ENCODE measurements at places on chromosomes 1 and 21.

DNA sequence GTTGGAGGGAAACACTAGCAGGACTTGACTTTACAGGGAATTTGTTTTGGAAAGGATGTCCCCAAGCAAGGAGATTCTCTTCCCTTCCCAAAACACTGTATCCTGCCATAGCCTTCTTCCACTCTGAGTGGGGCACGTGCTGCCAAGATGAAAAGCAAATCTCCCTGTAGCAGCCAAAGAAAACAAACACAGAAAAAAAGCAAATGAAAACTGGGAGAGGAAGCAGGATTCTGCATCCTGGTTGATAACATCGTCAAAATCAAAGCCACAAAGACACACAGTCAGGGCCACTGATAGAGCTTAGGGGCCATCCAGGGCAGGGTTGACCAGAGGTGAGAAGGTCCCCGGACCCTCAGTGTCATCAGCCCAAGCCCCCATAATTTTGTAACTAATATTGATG, 16.0 kb upstream of the MTARC2 start:
- no peak for DNase-seq

GRCh38 chr21:45715441-45715840, 71.9 kb downstream of the PCBP3 start:
- DNase-seq = no peak

DNA sequence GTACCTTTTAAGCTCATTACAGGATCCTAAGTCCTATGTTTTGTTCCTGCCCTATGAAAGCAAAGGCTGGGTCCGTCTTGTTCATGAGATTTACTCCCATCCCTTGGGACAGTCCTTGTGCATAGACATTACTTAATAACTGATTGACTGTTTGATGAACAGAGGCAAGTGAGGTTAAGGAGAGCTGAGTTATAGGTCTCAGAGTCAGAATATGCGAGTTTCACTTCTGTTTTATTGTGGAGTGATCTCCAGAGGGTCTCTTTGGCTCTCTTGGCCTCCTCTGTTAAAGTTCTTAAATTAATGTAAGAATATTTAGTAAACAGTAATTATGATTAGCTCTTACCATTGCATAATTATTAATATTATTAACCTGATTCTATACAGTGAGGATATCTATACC, 52.6 kb downstream of the BRINP2 start:
- no peak for DNase-seq

- no peak for DNase-seq
Measured at GRCh38 chr1:64179588-64179987, 23.8 kb upstream of the UBE2U start.

DNA sequence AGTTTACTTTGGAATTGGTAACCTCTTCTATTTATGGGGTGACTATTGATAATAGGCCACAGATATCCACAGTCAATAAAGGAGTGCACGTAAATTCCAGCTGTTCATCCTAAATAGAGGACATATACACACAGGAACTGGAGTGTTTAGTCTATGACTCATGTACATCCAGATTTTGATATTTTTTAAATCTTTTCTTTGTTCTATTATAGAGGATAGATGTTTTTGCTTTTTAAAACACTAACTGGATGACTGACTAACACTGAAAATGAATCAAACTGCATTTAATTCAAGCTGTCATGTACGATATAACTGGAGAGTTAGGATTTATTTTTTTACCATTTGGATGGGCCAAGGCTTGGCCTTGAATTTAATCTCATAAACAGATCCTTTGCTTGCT, 45.9 kb downstream of the RGL1 start:
- DNase-seq = no peak

- DNase-seq = no peak
Measured at GRCh38 chr1:81543764-81544163, 257.0 kb upstream of the ADGRL2 start.

DNA sequence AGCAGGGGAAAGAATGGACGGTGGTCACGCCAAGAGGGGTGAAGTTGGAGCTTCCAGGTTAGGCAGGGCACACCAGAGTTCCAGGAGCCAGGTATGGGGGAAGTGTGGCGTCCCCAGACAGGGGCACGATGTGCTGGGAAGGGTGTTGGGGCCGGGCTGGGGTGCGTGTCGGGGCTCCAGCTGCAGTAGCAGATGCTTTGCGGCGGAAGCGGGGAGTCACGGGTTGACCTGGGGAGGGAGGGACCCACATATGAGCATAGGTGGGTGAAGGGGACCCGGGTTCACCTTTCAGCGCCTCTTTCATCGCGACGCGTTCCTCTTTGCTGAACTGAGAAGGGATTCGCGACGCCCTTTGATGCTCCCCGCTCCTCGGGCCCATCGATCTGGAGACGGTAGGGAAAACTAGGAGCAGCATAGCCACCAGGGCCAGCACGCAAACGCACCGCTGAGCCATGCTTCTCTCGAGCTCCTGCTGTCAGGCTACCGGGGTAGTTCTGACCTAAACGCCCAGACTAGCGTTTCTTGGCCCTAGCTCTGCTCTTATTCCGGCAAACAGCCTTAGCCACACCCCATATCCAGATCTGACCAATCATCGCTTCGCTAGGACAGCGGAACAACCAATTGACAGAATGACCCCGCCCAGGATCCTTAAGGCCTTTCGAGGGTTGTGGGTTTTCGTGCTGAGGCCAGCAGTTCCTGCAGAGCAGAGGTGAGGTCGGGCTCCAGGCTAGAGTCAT, at the start of gene PM20D1:
TSS of gene PM20D1 (minus strand) at position 514 of the 737 bp plus-strand sequence. CDS start at position 454, 60 bp downstream.
- peak; percentile 51 for DNase-seq

DNA sequence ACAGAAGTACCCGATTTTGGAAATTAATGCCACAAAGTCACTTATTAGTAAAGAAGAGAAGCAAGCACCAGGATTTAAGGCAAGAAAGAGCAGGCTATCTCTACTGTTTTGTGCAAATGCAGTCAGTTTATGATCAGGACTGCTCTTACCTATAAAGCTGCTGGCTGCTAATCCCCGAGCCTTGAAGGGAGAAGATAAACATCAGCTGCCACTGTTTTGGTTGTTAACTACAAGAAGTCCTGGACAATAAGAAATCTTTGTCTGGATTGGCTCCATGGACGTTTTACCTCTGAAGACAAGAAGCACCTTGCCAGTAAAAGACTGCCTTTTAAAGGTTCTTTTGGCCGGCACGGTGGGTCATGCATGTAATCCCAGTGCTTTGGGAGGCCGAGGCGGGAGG, 21.4 kb downstream of the FRRS1 start:
- no peak for DNase-seq

GRCh38 chr21:41488080-41488479, 19.9 kb downstream of the TMPRSS2 start:
- no peak for DNase-seq

- DNase-seq = no peak
Measured at GRCh38 chr1:229028544-229028943, 242.4 kb upstream of the RAB4A start.

DNA sequence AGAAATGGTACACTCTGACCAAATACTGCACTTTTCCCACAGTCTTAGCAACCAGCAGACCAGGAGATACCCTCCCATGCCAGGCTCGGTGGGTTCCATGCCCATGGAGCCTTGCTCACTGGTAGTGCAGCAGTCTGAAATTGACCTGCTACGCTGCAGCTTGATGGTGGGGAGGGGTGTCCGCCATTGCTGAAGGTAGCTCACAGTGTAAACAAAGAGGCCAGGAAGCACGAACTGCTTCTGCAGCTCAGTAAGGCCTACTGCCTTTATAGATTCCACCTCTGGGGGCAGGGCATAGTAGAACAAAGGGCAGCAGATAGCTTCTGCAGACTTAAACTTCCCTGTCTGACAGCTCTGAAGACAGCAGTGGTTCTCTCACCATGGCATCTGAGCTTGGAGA, 12.3 kb upstream of the IFI44L start:
- no peak for DNase-seq

GRCh38 chr1:227323171-227323966, 5.1 kb upstream of the CDC42BPA start:
- DNase-seq = no peak

- DNase-seq = no peak
Measured at GRCh38 chr1:155645034-155645598, 35.1 kb downstream of the MSTO1 start.

DNA sequence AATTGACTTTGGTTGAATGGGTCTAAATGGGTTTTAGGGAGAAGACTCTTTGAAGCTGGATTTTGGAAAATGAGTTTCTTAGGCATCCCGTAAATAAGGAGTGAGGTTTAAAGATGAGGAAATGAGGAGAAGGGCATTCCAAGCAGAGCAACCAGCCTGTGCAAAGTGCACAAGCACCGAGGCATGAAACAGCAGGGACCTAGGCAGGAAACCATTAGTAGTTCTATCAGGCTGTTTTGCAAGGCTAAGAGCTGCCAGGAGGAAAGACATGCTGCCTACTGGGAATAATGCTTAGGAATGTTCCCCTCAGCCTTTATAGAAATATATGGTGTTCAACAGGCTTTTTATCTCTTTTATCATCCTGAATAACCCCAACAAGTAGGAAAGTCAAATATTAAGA, 153.1 kb upstream of the FGGY start:
- no peak for DNase-seq

GRCh38 chr21:33117101-33117888, 47.4 kb downstream of the OLIG1 start:
- DNase-seq = no peak

GRCh38 chr1:61645476-61645875, 79.5 kb downstream of the TM2D1 start:
- no peak for DNase-seq

GRCh38 chr1:11072216-11072917, 12.5 kb upstream of the SRM start:
- no peak for DNase-seq

DNA sequence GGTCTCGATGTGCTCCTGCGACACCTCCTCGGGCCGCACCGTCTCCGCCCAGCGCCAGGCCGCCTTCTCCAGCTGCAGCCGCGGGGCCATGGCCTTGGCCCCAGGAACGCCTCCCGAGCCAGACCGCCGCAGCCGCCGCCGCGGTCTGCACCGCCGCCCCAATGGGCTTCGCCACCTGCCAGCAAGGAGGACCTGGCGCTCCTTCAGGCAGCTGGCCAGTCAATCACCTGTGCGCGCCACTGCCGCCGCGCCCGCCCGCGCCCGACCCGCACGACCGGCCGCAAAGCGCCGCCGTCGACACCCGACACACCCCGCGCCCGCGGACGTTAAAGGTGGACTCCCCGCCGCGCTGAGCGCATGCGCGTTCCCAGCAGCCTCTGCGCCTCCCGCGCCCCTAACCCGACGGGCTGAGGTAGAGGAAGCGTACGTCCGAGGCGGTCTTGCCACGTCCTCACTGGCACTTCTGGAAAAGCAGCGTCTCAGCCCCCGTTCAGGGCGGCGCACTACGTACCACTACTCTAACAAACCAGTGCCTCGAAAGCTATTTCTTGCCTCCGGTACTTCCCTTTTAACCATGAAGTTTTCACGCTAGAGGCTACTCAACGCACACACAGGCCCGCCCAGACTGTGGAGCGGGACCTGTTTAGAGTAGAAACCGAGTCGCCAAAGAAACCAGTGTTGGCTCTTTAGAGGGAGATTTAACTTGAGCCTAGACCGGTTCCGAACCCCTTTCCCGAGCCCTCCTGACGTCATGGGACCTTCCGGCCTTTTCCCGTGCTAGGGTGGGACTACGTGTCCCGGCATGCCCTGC, at the start of gene USP48:
TSS of gene USP48 (minus strand) at position 282 of the 811 bp plus-strand sequence. CDS start at position 90, 192 bp downstream.
- peak; percentile 95 for DNase-seq

- DNase-seq = no peak
Measured at GRCh38 chr21:38908537-38908936, 102.8 kb downstream of the ETS2 start.

DNA sequence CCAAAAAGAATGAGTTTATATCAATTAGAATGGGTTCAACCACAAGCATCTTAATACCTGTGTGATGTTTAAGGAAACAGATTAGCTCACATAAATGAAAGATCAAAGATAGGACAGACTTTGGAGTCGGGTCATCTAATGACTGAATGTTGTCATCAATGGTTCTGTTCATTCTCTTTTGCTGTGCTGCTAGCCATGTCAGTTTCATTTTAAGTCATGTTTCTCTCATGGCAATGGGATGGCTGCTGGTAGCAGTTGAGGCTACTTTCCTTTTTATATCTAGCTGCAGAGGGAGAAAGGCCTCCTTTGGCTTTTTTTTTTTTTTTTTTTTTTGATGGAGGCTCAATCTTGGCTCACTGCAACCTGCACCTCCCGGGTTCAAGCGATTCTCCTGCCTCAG, 86.9 kb upstream of the SPAG17 start:
- no peak for DNase-seq

DNA sequence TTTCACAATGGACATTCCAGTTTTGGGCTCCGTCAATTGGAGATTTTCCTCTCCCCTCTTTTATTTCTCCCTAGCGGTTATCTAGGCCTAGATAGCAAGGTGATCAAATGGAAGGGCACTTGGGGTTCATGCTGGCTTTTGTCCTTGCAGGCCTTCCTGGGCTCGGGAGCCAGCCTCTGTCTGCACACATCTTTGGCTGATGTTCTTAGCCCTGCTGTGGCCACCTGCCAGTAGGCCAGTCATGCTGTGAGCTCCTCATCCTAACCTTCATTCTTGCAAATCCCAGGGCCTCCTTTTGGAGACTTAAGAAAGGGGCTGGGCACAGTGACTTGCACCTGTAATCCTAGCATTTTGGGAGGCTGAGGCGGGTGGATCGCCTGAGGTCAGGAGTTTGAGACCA, 13.5 kb downstream of the TIE1 start:
- no peak for DNase-seq

DNA sequence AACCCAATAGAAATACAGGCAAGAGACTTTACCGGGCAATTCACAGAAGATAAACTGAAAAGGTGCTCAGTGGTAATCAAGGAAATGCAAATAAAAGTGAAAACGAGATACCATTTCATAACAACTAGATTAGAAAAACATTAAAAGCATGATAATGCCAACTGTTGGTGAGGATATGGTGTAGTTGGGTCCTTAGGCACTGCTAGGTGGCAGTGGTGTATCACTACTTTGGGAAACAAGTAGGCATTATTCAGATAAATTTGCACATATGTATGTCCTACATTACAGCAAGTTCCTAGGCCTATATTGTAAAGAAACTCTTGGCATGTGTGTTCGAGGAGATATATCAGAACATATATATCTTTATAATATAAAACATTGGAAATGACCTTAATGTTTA, 31.0 kb downstream of the AZIN2 start:
- DNase-seq = no peak

DNA sequence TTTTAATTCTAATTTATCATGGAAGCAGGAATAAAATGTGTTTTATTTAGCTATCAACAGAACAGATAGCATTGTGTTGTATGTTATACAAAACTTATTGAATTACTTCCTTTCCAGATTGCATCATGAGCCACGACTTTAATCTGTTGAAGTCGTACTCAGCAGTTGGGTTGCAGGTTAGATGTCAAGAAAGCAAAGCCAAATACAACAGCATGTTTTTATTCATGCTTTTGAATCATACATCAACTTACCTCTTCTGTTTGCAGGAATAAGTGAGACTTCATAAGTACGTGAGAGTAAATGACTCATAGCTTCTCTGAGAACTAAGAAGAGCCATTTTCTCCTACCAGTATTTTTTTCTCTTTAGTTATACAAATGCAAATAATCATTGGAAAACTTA, 110.8 kb upstream of the ADGRL4 start:
- no peak for DNase-seq
